ENCODE measurements at places on chromosomes 12 and 14. TPM values are rescaled to one million over a fixed set of nuclear protein-coding genes. Genes with fewer than 3 reads are reported as not detected.

PSMB11 gene
- not detected for total RNA-seq

HOXC4 gene
- 1.7 TPM for total RNA-seq

ADAM20 gene
- total RNA-seq, result 1.6 TPM

CPNE6 gene
- total RNA-seq, result not detected

ISM2 gene
- not detected for total RNA-seq

PMCH gene
- not detected for total RNA-seq

SSTR1 gene
- 0.29 TPM for total RNA-seq

OXA1L gene
- total RNA-seq, result 100 TPM

RERGL gene
- not detected for total RNA-seq

STAB2 gene
- total RNA-seq, result not detected

DNA sequence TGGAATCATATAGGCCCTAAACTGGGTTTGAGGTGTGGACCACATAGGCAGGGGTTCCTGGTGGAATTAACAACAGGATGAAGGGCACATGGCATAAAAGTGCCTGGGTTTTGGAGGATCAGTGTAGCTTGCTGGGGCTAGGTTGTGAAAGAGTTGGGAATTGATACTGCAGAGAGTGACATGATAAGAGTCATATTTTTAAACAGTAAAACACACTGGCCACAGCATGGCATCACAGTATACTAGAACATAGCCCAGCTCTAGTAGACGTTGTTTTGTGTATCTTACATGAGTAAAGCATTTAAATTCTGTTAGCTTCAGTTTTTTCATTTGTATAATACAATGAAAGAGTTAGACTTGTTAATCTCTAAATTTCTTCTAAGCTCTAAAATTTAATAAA lies 102.0 kb downstream of the POLR3B start:
- DNase-seq, result no peak

GRCh38 chr12:7512553-7512952 lies 9.0 kb upstream of the CD163 start:
- DNase-seq, result peak; percentile 93

DNA sequence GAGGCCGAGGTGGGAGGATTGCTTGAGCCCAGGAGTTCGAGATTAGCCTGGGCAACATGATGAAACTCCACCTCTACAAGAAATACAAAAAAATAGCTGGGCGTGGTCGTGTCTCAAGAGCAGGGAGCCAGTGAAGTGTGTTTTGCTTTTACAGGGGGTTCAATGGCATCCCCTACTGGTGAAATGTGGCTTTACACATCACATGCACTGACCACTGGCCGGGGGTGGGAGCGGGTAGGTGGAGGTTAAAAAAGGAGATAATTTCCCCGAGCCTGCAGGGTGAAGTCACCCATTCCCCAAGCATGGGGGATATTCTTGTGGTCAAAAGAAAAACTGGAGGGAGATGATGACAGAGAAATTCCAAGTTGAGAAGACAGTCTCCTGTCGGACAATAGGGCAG lies 63.6 kb upstream of the PWP1 start:
- peak; percentile 25 for DNase-seq

DNA sequence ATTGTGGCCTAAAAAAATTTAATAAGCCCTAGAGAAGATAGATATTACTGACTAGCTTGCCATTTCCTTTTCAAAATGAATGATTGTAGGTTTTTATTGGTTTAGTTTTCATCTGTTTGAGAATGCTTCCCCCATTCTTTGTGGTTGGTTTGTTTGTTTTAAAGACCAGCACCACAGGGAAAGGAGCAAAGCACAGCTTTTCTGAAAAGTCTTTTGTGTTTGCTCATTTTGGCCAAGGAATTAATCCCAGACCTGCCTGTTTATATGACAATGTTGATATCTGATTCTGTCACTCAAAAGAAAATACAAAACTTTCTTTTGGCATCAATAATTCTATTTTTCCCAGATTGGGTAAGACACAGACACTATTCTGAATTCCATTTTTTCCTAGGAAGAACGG lies 312.5 kb upstream of the FLRT2 start:
- DNase-seq, result no peak

GRCh38 chr12:65182012-65182739 lies 12.8 kb downstream of the LEMD3 start:
- no peak for DNase-seq

- DNase-seq, result no peak
These were observed 128.5 kb upstream of the LMNTD1 start for GRCh38 chr12:25681580-25681979.

DNA sequence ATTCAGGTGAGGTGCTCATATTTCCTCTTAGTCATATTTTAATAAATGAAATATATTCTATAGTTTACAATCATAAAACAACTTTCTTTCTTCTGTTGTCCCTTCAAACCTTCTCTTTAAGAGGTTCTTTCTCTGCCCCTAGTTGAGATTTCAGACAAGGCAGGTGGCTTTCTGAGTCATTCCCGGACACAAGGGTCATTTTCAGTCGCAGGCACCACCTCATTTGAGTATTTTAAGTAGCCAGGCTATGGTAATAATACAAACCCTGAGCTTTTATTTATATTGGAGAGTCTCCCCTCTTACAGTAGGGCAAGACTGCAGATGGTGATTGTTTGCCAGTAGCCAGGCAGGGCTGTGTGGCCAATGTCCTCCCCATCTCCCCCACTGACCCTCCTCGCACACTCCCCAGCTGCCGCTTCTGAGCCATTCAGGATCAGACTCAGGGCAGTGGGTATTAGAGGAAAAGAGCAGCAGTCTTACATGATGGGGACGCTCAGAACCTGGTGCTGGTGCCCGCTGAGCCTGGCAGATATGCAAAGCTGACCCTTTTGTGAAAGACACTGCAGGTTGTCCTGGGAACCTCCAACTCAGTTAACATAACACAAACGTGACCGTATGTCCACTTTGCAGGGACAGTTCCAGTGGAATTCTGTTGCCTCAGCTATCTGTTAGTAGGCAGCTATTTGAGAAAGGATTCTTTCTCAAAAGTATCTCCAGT lies 101.1 kb upstream of the BCL2L14 start:
- no peak for DNase-seq

GRCh38 chr12:117606945-117607344 lies 245.5 kb upstream of the NOS1 start:
- DNase-seq, result no peak

DNA sequence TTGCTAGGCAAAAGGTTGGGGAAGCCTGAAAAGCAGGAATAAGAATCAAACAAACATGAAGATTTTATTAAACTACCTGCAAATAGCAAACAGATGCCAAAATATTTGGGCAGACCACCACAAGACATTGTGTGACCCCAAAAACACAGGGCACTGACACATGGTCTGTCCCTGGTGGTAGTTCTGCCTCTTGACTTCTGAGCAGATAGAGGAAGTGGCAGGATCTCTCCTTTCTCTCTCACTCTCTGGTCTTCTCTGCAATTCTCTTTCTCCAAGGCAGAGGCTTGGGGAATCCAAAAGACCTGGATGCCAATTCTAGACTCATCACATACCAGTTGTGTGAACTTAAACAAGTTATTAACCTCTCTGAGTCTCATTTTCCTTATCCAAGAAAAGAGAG lies 4.3 kb upstream of the PTGDR start:
- no peak for DNase-seq

GRCh38 chr14:24398293-24398652 lies 530 bp upstream of the NYNRIN start:
- no peak for DNase-seq

DNA sequence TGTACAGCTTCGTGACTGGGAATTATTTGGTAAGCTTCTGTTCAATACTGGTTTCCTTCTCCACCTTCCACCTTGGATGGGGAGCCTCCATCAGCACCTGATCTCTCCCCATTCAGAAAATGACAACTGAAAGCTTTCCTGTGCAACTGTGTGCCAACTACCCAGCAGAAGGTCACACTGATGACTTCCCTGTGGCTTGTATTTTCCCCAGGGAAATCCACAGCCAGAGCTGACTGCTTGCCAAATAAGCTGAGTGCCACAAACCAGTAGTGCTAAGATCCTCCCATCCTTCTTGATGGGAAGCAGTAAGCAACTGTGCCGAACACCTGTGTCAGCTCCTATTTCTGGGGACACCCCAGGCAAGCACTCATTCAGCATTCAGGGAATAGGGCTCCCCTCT lies 257.2 kb upstream of the SOX5 start:
- no peak for DNase-seq

GRCh38 chr12:93841671-93842070 lies 164.5 kb downstream of the CRADD start:
- no peak for DNase-seq

DNA sequence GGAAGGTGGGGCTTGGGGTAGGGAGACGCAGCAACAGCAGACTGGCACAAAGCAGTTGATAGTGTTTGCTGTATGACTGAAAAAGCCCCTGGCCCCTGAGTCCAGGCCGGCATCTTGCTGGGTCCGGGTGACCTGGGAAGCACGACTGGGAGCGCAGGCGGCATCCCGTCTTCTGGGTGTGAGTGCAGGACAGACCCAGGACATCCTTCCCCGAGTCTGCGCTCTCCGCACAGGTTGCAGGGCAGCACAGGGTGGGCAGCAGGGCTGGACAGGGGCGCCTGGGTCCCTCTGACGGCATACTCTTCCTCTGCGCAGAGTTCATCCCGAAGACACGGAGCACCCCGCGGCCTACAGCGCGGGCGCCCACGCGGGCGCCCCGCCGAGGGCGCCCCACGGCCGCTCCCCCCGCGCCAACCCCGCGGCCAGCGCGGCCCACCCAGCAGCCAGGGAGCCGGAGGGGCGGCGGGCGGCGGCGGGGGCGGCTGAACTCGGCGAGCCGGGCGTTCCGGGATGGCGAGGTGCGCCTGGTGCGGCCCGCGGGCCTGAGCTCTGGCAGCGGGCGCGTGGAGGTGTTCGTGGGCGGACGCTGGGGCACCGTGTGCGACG lies 9.2 kb upstream of the CYP46A1 start:
- no peak for DNase-seq

DNA sequence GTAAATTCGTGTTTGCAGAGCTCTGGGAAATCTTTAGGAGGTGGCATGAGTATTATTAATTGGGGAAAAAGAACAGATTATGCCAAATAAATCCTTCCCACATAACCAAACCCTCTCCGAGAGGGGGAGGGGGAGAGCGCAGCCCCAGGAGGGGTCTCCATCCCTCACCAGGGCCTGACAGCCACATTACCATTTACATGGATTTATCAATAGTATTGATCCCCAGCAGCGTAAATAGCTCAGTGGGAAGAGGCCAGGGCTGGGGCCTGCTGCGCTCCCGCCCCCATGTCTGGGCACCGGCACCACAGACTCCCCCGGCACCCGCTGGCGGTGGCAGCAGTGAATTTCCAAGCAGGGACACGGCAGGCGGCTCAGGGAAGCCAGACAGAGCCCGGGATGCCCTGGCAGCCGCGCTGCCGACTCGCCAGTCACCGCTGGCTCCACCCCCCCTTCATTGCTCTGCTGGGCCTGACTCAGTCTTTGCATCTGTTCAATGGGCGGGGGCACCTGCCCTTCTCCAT lies 2.4 kb downstream of the NCOR2 start:
- DNase-seq, result no peak

- no peak for DNase-seq
These were observed 163.9 kb downstream of the ASCL4 start for GRCh38 chr12:107938446-107938845.

DNA sequence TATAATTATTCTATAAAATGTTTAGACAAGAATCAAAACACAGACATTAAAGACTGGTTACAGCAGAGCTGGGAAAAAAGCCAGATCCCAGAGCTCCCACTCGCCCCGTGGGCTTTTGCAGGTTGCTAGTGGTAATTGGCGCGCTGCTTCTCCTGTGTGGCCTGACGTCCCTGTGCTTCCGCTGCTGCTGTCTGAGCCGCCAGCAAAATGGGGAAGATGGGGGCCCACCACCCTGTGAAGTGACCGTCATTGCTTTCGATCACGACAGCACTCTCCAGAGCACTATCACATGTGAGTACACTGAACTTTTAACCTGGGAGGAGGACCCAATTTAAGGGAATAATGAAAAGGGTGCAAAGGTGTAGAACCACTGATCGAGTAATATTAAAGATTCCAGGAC lies 7.5 kb downstream of the TMEM52B start:
- no peak for DNase-seq

- peak; percentile 93 for DNase-seq
These were observed 72.5 kb downstream of the ITPK1 start for GRCh38 chr14:93042968-93043940.

DNA sequence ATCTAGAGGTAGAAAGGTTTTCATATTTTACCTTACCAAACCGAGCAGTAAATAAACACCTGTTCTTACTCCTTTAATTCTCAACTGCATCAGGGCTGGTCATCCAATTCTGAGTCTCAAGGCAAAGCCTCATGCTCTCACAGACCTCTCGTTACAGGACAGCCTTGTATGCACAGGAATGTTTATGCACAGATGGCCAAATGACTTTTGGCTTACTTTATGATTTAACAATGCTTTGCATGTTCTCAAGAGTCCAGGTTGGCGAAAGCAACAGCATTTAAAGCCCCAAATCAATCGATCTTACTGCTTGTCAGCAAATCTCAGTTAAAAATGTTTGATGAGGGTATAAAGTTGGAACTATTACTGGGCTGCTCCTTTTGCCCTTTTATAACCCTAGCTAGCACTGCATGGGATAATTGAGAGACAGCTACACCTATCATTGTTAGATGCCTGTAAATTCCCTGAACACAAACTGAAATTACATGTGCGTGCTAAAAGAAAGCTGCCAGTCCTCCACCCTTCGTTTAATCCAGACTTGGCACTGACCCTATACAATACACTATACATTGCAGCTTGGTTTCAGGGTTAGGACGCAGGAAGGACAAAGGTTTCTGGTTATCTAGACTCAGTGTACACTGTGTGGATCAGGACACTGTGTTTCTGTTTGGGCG lies 63.6 kb downstream of the TMCC3 start:
- DNase-seq, result no peak

GRCh38 chr14:99081156-99081765 lies 190.7 kb downstream of the BCL11B start:
- DNase-seq, result no peak

- no peak for DNase-seq
These were observed 235.6 kb downstream of the DACT1 start for GRCh38 chr14:58873228-58873953.

DNA sequence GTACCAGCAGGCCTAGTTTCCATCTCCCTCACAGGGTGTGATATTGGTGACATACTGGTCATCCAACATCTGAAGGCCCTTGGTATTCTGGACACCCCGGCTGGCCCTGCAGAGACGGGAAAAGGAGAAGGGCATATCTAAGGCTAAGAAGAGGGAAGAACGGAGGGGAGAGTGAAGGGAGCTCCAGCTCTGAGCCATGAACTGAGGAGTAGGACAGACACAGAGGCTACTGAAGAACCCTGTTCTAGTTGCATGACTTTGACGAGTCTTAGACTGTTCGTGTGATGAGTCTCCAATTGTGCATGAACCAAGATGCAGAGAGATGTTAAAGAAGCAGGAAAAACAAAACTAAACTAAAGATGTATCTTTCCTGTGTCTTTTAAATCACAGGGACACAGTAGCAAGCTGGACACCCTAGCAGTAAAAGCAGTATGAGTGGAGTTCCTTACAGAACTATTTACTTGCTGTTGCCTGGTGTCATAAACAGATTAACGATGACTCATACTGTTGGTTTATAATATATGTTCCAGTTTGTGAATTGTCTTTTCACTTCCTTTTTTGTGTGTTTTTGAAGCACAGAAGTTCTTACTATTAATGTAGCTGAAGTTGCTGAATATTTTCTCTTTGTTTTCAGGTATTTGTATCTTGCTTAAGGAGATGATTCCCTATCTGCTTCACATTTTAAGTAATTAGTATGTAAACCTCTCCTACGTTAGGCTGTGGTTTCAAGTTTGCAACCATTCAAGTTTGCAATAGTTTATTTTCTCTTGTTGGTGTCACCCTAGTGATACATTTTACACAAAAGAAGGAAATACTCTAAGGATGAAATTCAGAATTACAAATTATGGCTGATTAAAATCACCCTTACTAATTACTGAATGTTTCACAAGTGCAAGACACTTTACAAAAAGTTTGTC lies 15.7 kb downstream of the FAR2 start:
- DNase-seq, result peak; percentile 42
